Suppressor macrophage (primary cell): ENCODE measurements at places on chromosomes 13 and 19.
A peak's percentile ranks its signal among the peaks of the same experiment; 100 is the strongest.

- no peak for DNase-seq
Observed at GRCh38 chr13:103156346-103156998, 90.3 kb upstream of the SLC10A2 start.

DNA sequence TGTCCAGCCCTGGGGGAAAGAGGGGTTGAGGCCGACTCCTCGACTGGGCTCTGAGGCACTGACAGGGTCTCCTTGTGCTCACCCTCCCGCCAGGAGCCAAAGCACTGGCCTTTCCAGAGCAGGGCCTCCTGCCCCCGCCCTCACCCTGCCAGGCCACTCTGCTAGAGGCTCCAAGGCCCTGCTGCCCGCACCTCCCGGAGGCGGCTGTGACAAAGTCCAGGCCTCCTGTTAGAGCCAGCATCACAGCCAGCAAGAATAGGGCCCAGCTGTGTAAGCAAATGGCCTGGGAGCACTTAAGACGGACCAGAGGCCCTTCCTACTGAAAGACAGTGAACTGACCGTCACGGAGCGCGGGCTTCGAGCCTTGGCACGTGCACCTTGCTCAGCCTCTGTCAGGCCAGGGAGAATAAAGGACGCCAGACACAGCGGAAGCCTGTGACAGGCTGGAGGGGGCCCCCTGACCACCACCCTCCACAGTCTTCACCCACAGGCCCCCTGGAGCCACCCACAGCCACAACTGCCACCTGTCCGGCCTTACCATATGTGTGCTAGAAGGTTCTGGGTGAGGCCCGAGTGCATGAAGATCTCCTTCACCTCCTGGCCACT lies 50.9 kb downstream of the EPS15L1 start:
- no peak for DNase-seq

- peak; percentile 8 for DNase-seq
Observed at GRCh38 chr13:97308735-97309429, 86.7 kb downstream of the MBNL2 start.

GRCh38 chr13:90405301-90405700 lies 942.2 kb upstream of the MIR17HG start:
- DNase-seq: no peak

- DNase-seq: peak; percentile 85
Observed at GRCh38 chr13:40629678-40630384, 36.6 kb downstream of the FOXO1 start.

DNA sequence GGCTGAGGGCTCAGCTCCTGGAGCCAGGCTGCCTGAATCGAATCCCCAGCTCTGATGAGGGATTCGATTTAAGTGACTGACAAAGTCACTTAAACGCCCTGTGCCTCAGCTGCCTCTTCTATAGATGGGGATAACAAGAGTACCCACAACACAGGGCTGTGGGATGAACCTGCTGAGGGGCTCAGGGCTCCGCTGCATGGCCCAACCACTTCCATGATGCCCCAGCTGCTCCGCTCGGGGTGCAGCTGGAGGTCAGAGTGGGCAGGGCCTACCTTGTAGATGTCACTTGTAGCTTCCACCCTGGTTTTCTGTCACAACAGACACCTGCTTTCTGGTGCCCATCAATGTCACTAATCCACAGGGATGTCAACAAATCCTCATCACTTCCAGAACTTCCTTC lies 39.2 kb downstream of the STK24 start:
- no peak for DNase-seq

DNA sequence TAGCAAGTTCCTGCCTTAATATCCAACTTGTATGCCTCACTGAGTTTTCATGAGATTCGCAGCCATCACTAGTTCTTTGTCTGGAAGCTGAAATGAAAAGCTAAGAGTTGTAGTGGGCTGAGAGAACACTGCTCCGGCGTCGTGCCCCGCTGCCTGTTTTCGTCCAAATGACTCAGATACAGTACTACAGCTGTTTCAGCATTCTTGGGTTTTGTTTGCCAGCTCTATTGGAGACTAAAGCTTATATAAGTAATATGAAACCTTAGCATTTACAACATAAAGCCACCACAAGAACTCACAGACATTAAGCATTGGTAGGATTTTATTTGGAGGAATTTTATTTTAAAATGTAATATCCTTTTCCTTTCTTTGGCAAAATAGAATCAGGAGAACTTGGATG lies 299.7 kb downstream of the DLEU7 start:
- no peak for DNase-seq

- DNase-seq: no peak
Observed at GRCh38 chr13:98018293-98018692, 64.8 kb downstream of the IPO5 start.

DNA sequence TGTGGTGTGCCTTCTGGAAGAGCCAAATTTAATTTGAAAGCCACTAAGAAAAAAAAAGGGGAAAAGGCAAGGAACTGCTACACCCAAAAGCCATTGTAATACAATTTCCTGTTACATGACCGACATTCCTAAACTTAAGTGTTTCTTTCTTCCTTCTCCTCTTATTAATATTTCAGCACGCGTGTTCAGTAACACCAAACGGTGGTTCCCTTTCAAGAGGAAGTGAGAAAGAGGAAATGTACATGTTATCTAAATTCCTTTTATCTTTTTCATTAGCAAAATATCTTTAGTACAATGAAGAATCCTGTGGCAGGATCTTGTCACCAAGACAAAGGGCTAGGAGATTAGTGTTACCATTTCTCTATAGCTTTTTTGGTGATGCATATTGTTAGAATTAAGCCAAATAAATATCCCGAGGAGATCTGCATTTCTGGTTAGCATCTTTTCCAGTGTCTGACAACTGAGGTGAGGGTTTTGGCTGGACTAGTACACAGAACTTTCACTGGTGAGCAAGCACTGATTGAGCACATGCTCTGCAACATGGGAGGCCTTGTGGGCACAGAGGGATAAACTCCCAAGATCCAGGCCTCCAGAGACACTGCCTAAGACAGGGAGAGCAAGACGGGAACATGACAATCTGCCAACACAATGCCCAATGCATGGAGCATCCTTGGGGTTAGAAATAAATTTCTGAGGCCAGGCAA lies 22.1 kb downstream of the LATS2 start:
- peak; percentile 57 for DNase-seq

- DNase-seq: no peak
Observed at GRCh38 chr19:34416021-34416545, 11.9 kb downstream of the PDCD2L start.

- no peak for DNase-seq
Observed at GRCh38 chr13:52130641-52131040, 1.8 kb upstream of the NEK5 start.

- DNase-seq: no peak
Observed at GRCh38 chr13:72317346-72318109, 409.9 kb downstream of the MZT1 start.

- DNase-seq: no peak
Observed at GRCh38 chr13:101846701-101847100, 394.2 kb downstream of the ITGBL1 start.

DNA sequence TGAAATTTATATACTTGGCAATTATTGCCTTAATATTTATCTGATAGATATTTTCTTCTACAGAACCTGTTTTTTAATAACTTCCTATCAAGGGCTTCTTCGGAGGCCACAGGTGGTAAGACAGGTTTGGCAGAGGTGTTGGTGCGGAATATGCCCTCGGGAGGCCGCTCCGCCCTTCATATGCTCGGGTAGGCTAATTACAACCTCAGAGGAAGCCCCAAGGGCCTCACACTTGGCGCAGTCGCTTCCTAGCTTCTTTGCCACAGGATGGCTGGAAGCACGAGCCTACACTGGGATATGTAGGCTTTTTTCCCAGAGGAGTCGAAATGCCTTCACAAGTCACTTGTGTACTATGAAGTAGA lies 68.8 kb downstream of the LMO7 start:
- DNase-seq: no peak

DNA sequence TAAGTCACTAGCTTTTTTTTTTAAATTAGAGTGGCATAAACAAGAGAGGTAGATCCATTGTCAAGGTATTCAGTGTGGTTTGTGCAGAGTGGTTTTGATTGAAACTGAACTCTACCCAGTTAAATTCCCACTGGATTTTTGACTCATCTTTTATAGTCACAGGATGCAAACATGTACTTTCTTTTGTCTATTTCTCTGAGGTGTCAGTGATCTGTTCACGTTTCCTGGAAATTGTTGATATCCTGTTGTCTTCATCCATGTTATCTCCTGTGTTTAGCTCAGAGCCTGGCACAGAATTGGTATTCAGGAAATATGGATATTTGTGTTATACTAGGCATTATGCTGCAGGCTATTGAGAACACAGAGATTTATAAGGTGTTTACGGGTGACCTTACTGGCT lies 119.7 kb downstream of the PCCA start:
- no peak for DNase-seq

DNA sequence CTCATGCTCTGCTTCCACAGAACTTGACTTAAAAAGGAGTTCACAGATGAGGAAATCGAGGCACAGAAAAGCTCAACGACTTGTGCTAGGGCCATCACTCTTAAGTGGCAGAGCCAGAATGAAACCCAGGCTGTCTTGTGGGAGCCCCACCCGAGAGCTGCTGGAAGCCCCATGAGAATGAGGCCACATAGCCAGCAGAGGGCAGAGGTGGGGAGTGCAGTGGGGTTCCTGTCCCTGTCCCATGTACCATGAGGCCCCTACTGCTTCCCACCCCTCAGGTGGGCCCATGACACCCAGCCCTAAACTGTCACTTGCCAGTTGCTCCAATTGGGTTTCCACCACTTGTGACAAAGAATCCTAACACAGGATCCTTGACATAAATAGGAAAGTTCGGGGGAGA lies 175.9 kb downstream of the IRS2 start:
- peak; percentile 48 for DNase-seq

DNA sequence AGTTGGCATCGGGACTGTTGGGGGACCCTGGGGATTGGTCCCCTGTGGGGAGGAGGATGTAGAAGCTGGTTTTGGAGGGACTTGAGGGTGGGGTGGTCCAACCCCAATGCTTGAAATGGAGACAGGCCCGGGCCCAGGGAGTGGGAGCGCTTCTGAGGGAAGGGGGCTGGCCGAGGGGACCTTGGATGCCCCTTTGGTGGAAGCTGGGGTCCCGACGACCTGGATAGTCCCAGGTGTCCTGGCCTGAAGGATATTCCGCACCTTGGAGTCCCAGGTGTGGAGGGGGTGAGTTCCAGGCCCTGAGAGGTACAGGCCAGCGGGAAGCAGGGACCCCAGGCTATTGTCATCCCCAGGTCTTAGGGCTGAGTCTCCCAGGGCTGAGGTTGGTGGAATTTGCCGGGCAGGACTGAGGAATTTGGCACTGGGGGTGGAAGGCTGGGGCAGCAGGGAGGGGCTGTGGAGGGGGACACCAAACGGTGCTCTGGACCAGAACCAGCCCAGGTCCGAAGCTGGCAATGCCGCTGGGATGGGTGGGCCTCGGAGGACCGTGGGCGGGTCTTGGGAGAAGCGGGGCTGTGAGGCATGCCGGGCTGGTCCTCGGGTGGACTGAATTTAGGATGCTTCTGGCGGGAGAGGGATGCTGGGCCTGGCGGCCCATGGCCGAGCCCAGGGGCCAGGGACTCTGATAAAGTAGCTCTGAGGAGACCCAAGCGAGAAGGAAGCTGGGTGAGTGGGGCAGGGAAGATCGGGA lies 1.8 kb downstream of the HDGFL2 start:
- DNase-seq: no peak

DNA sequence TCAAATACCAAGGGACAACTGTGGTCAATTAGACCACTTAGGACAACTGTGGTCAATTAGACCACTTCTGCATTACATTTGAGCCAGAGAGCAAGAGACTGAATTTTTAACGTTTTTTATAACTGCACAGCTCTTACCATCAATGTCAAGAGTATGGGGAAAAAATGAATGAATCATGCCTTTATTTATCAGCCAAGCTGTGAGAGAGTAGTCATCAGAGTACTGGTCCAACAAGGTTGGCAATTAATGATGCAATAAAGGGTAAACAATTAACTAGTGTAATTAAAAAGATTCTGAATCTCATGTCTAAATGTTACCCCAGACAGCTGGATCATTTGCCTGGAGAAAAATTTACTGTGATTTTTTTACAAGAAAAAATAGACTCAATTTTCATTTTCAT lies 381.1 kb downstream of the LIG4 start:
- DNase-seq: no peak

- DNase-seq: no peak
Observed at GRCh38 chr13:52723181-52723580, 16.4 kb downstream of the CNMD start.

DNA sequence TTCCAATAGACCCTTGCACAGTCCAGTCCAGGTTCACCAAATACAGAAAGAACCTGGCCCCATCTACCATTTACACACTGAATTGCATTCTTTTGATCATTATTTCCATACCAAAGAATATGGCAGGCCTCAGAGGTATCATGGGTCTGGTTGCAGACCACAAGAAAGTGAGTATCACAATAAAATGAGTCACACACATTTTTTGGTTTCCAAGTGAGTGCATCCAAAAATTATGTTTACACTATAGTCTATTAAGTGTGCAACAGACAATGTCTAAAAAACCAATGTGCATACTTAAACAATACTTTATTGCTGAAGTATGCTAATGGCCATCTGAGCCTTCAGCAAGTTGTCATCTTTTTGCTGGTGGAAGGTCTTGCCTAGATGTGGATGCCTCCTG lies 105.3 kb downstream of the SPACA7 start:
- DNase-seq: no peak

DNA sequence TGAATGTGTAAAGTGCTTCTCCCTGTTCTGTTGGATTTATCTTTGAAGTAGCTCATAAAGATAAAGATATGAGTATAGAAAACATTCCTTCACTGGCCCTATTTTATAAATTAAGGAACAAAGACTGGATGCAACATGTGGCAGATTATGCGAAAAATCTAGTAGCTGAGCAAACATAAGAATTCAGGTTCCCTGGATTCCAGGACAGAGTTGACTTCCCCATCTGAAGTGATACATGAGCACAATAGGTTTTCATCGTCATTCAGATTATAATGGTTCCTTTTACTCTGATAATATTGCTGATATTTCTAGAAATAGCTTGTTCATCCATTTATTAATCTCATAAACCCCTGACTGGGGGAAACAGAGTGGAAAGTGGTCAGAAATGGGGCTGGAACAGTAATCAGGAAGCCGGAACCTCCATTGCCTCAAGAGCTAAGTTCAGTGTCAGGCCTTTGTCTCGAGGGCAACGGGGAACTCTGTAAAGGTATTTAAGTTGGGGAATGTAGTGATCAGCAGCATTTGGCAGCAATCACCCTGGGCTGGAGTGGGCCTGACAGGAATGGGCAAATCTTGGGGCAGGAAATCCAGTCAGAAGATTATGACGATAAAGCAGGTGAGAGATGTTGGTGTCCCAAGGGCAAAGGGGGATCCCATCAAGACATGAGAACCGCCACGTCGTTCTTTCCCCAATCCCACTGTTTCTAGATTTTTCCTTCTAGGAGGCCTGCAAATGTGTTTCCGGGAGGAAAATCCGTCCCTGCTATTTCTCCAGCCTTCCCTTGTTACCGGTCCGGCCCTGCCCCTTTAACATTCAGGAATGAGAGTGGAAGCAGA lies 232.5 kb upstream of the SERP2 start:
- peak; percentile 46 for DNase-seq

GRCh38 chr19:38695317-38695683 lies 47.9 kb downstream of the ACTN4 start:
- DNase-seq: peak; percentile 68
